Natural killer cell (primary cell): ENCODE measurements at places on chromosomes 5 and 9. TPM values are rescaled to one million over a fixed set of nuclear protein-coding genes. Genes with fewer than 3 reads are reported as not detected.

Gene SPATA31E1
- total RNA-seq, result not detected

Gene CAMK4
- 7.2 TPM for total RNA-seq

DNA sequence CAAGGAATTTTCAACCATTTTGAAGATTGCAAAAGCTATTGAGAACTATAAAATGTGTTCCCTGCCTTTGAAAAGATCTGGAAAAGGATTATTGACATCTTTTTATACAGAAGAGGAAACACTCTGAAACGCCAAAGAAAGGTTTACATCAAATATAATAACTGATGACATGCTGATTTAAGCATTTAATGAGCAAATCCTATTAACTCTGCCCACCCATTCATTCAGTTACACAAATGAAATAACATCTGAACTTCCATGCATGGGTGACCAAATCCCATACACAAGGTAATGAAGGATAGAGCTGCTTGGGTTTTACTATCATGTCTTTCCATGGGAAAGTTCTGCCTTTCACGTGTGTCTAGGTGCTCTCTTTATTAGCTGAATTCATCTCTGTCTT lies 589.4 kb upstream of the WWC1 start:
- no peak for DNase-seq

DNA sequence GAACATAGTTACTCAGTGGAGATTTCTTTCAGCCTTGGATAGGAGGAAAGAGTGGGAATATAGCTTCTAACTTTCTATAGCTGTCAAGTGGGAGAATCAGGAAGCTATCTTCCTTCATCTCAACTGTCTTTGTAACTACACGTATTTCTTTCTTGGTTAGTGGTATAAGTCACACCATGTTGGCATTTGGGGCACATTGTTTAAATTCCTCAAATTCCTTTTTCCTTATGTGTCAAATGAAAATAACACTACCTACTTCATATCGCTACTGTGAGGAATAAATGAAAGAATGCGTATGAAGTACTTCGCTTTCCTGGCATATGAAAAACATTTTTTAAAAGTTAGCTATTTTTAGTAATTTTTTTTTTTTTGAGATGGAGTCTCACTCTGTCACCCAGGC lies 1082.5 kb upstream of the WWC1 start:
- no peak for DNase-seq

GRCh38 chr9:123085916-123086315 lies 52.4 kb downstream of the GPR21 start:
- no peak for DNase-seq
